ENCODE measurements at places on chromosomes 7 and 10.

DNA sequence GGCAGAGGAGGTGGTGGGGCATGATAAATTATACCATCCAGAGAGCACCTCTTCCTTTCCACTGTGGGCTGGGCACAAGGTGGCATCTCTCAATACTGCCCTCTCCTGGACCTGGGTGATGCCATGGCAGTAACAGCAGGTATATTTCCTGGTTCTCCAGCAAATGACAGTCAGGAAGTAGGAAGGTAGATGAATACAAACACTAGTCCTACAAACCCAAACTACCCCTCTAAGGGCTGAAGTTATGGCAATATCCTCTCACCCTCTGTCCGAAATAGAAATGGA, 1004.9 kb downstream of the KCNMA1 start:
- no peak for DNase-seq

- DNase-seq, result no peak
Observed at GRCh38 chr10:28020993-28021982, 22.4 kb upstream of the ODAD2 start.

GRCh38 chr10:85250304-85250703, 921.9 kb downstream of the CCSER2 start:
- no peak for DNase-seq

- DNase-seq, result peak; percentile 86
Observed at GRCh38 chr7:70356085-70356786, 758.0 kb downstream of the AUTS2 start.

DNA sequence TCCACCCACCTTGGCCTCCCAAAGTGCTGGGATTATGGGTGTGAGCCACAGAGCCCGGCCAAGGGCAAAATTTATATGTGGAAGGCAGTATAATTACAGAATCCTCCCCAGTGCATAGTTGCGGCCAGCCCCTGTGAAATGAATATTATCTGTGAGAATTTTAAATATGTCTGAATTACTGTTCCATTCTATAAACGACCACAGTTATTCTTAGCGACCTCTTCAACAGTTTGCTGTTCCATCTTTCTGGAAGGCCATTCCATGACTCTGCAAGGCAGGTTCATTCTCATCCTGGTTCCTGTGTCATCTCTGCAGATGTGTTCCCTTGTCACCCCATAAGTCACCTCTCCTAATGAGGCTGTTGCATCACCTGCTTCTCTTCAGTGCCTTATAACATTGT, 90.7 kb downstream of the CCDC3 start:
- DNase-seq, result no peak

DNA sequence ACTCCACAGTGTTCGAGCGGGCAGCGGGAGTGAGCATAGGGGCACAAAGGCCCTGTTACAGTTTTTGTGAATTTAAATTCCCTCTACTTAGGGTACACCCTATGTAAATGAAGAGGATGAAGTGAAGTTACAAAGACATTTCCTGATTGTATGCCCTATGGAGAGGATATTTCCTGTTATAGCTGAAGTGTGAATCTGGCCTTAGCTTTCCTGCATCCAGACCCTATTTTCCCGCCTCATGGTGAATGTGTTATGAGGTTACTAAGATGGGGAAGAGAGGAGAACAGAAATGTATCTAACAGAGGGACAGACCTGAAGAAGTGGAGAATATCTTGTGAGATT, 37.8 kb upstream of the COMMD3 start:
- no peak for DNase-seq

DNA sequence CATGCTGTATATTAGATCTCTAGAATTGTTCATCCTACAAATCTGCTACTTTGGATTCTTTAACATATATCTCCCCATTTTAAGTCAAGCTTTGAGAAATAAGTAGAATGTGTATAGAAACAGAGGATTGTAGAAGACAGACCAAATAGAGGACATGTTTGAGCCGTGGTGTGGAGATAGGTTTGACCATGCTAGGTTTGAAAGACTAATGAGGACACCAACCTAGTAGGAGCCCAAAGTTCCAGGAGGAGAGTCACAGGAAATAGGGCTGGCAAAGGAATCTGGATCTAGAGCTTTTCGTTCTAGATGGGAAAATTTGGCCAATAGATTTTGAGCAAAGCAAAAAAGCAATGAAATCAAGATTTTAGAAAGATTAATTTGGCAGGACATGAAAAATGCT, 60.5 kb upstream of the TBX20 start:
- DNase-seq, result no peak

DNA sequence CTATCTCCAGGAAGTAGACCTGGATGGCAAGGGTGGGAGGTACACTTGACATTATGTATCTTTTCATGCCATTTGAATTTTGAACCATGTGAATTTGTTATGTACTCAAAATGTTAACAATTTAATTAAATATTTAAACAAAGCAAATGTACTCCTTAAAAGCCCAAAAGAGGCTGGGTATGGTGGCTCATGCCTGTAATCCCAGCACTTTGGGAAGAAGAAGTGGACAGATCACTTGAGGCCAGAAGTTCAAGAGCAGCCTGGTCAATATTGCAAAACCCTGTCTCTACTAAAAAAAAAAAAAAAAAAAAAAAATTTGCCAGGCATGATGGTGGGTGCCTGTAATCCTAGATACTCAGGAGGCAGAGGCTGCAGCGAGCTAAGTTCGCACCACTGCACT, 136.9 kb upstream of the ASAH2 start:
- DNase-seq, result no peak
